ENCODE measurements at places on chromosomes 2 and 18.
A peak's percentile ranks its signal among the peaks of the same experiment; 100 is the strongest.

DNA sequence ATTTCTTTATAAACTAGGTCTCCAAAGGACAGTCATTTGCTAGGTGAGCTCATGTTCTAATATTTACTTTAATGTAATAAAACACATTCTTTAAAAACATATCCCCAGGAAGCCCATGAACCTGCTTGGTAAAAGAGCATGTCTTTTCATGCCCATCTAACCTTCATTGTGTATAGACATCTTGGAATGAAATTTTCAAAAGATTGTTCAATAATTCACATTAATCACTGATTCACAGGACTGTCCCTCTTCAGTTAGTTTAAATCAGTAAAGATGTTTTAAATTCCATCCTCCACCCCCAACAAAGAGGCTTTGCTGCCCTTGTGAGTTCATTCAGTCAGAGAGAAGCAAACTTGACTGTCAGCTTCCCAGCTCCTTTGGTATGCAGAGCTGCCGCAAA, 633.4 kb upstream of the CELF4 start:
- DNase-seq = no peak

- DNase-seq = no peak
These were observed 167.5 kb downstream of the DYSF start for GRCh38 chr2:71620851-71621251.

GRCh38 chr2:25700221-25700660, 26.9 kb upstream of the DTNB start:
- DNase-seq = no peak

GRCh38 chr2:3481736-3482362, 37.5 kb downstream of the ADI1 start:
- DNase-seq = no peak

GRCh38 chr18:68148863-68149262, 566.0 kb downstream of the TMX3 start:
- no peak for DNase-seq

DNA sequence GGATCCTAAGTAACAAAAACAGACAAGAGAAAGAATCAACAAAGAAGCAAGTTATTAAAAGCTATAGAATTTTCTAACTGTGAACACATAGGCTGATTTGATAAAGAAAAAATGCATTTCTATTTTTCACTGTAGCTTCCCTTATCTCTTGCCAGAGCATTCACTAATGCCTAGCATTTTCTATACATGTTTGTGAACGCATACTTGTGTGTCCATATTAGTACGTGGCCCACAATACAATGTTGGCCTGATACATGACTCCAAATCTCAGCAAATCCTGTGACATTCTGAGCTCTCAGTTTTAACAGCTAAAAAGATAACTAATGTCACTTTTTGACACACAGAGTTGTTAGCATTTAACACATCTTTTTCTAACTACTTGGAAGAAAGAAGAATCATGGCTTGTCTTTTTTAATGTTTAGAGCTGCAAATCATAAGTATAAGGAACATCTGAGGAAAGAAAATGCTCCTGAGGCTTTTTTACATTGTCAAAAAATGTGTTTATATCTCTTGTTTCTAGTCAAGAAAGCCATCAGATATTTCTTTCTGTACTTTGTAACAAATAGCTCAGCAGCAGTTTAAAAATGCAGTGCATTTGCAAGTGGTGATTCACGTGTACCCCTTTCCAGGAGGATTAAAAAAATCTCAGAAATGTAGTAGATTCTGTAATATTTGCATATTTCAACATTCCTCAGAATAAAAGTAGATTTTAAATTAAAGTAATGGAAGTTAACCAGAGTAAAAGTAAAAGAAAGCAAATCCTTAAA, 1646.8 kb upstream of the TMEFF2 start:
- DNase-seq = no peak

GRCh38 chr2:173755798-173756197, 209.4 kb downstream of the SP3 start:
- no peak for DNase-seq

DNA sequence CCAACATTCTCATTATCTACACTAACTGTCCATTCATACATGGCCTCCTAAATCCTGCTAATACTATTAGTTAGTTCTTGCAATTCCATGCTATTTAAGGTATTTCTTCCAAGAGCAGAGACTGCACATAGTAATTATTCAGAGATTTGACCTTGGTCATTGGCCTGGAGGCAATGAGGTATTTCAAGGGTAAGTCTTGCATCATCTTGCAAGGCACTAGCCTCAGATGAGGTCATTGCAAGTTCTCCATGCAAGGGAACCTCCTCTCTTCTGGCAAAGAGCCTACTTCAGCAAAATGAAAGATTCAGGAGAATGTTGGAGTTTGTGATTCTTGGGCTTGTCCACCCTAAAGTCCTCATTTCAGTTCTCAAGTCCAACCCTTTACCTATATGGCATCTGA, 48.5 kb upstream of the IKZF2 start:
- DNase-seq = no peak

DNA sequence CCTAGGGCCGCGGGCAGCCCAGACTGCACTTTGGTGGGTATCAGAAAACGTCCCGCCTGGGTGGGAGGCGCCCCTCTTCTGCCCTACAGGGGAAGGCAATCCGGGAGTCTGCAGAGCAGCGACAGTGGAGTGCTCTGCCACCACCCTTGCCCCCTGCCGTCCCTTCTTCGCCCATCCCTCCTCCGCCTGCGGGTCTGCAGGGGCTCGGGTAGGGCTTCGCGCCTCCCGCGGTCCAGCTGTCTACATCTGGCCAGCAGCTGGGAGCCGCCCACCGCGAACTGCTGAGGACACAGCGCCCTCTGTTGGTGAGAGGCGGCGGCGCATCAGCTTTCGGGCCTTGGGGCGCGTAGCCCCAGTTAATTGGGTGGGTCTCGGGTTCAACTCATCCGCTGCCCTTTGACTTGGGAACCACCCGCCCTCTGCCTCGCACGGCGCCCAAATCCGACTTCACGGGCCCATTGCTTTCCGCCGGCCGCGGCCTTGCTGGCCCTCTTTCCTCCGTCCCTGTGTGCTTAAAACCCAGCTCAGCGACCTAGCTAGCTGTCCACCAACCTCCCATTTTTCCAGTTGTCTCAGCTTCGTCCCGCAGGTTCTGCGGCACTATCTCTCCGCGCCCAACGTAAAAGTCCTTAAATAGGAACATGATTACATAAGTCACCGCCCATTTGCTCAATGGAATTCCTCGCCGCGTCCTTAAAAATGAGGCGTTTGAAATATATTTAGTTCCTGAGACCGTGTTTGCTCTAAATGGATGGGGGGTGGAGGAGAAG, 17.6 kb downstream of the WNT10A start:
- DNase-seq = peak; percentile 63

DNA sequence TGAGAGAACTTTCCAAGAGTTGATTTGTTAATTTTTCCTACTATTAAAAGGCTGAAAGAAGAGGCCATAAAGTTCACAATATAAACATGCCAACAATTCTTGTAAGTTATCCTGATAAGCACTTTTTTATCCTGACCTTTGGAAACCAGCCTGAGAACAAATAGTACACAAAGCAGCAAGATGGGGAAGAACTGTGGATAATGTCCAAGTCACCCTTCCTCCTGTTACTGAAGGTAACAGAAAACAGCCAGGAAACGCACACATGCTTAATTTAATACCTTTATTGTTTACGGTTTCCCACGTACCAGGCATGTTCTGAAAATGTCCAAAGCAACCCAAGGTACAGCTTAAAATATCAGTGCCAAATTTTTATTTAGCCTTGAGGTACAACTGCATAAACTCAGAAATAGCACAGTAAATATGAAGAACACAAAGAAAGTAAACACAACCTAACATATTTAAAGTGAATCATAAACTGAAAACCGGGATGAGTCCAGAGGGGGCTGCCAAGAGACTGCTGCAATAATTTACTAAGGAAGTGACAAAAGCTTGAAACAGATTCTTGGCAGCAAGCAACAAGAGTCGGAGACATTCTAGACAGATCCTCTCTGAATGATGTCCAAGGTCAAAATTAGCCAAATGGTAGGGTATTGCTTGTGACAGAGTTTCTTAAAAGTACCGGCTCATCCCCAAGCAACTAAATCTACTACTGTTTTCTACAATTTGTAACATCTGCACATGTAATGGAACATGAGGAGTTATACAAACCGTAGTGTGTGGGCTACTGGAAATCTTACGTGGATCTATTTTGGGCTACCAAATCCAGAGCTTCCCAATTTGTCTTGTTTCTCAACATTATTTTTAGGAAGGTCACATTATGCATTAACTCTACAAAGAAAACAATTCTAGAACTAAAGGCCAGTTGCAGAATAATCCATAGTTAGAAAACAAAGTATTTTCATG, 93.2 kb downstream of the CABYR start:
- DNase-seq = no peak

- no peak for DNase-seq
These were observed 499.2 kb upstream of the FAM98A start for GRCh38 chr2:34098256-34098655.

GRCh38 chr2:207499114-207499513, 30.6 kb upstream of the CREB1 start:
- DNase-seq = no peak

DNA sequence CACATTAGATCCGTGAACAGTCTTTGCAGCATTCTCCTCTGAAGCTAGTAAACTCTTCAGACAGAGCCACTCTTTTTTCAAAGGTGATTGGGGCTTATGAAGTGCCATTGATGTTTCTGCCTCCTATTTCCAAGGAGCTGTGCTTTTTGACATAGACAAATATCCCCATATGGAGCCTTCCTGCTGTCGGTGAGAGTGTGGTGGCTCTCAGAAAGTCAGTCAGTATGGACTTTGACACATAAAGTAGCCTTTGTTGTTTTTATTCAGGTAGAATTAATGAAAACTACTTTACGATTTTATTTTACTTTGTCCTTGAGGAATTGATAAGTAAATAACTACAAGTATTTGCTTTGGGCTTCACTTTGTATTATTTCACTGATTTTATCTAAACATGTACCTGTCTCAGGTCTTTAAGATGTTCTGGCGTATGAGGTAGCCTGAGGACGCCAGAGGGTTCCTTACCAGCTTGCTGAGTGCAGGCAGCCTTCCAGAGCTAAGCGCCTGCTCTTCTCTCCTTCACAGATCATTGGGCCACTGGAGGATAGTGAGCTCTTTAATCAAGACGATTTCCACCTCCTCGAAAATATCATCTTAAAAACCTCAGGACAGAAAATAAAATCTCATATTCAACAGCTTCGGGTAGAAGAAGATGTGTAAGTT, 69.7 kb downstream of the UGGT1 start:
- no peak for DNase-seq

DNA sequence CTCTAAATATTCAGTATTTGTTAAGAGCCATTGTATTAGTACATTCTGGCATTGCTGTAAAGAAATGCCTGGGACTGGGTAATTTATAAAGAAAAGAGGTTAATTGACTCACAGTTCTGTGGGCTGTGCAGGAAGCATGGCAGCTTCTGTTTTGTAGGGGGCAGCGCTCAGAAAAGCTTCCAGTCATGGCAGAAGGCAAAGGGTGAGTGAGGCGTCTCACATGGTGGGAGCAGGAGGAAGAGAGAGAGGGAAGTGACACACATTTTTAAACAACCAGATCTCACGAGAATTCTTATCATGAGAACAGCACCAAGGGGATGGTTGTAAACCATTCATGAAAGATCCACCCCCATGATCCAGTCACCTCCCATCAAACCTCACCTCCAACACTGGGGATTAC, 13.8 kb upstream of the CCDC102B start:
- DNase-seq = no peak

- no peak for DNase-seq
These were observed 165.8 kb downstream of the UBE2E3 start for GRCh38 chr2:181146171-181146570.

DNA sequence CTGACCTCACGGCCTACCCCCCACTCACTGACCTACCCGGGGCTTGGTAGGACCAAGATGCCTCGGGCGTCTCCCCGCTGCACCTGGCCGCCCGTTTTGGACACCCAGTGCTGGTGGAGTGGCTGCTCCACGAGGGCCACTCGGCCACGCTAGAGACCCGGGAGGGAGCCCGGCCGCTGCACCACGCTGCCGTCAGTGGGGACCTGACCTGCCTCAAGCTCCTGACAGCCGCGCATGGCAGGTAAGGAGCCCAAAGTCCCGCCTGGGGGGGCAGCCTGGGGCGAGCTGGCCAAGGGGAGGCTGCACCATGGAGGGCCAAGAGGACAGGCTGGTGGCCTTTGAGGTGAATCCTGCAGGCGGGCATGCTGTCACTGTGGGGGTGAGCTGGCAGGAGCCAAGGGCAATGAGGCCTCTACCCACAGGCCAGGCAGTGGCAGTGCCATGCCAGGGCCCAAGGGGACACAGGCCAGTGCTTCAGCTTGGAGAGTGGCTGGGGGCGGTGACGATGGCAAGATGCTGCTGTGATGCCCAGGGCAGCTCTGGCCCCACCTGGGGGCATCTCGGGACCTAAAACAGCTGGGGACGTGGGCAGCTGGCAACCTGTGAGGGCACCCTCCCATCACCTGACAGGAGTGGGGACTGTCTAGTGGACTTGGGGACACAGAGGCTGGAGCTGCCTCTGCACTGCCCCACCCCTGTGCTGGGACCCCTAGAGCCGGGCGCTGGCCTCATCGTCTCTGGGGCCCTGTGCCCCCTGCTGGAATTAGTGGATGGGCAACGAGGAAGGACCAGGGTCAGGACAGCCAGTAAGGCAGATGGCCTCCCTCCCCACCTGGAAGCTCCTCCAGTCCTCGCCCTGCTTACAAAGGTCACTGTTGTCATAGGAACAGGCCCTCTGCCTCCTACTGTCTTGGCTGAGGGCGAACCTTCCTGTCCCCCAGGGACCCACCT, 2.0 kb downstream of the ESPNL start:
- no peak for DNase-seq

GRCh38 chr2:190804182-190804795, 76.3 kb upstream of the GLS start:
- DNase-seq = no peak

DNA sequence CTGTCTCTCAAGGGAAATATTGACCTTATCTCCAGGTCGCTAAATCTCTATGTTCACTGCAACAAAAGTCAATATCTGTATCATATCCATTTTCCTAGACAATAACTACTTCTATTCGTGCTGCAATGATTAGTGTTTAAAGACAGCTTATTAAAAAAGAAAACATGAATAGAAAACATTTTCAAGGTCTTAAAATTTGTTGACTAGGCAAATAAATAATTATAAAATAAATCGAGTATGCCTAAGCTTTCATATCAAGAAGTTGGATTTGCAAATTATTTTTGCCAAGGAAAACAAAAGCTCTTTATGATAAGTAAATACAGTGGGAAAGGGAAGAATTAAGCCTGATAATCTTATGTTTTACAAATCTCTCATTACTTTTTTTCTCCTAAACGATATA, 428.5 kb downstream of the NUP35 start:
- DNase-seq = no peak

DNA sequence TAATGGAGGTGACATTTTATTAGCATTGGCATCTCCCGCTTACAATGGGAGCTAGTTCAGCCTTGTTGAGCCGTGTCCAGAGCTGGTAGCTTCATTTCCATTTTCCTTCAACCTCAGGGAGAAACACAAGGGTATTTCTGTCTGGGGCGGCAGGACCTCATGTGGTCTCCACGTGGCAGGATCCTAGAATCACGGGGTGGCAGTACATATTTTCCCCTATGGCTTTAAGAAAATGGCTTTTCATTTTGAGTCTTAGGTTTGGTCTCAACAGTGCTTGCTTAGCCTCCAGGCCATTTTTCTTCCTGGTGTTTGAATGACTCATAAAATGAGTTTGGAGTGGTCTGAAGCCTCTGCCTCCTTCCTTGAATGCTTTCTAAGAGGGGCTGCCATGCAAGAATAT, 20.3 kb downstream of the CABLES1 start:
- no peak for DNase-seq

GRCh38 chr2:187586011-187586641, 31.9 kb upstream of the TFPI start:
- DNase-seq = no peak

Data from T-helper 1 cell (primary cell).